ENCODE measurements at places on chromosomes 7 and 10.

- DNase-seq, result no peak
Observed at GRCh38 chr7:106022193-106022821, 59.2 kb downstream of the CDHR3 start.

DNA sequence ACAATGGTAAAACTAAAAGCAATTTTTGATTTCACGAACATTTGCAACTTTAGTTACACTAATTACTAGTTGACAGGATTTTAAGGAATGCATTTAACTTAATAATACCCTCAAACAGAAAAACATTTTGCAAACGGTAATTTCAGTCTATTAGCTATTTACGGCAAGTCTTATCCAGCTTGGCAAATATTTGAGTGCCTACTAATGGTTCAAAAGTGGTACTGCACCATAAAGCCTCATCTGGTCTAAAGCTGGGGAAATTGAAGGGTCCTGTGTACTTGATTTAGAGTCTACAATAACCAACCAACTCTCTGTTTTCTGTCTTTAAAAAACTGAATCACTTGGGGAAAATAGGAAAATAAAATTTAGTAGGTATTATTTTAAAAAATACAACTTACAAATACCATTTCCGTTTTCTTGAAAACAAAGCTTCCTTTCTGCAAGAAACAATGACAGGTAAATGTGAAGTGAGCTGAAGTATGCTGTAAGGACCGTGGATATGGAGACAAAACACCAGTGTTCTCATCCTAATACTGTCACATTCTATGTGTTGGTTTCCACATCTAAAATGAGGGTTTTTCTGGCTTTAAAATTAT, 142.3 kb downstream of the VPS50 start:
- DNase-seq, result no peak

DNA sequence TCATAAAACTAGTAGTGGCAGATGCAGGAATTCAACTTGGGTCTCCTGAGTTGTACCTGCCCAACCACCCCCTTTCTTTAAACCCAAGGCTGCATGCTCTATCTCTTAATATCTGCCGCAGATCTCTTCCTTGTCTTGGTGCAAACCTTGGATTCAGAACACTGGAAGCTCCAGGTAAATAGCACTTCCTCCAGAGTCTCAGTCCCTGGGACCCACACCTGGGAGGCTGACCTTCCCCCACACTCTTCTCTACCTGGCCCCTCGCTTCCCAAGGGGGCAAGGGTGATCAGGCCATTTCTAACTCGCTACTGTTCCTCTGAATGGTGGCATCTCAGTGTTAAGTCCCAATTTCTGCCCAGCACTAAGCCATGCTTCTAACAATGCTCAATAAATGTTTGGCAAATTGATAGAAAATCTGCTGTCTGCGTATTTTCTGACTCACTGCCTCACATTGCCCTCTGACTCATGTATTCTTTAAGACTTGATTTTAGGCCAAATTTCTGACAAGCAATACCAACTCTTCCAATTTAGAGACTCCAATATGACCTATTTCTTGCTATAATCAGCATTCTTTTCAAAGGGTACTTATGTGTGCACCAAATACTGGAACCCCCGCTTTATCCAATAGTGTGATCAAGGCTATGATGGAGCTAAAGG, 68.0 kb upstream of the PPP1R3C start:
- DNase-seq, result no peak

- DNase-seq, result no peak
Observed at GRCh38 chr10:62853710-62854109, 37.5 kb upstream of the EGR2 start.

GRCh38 chr7:26155531-26156375, 3.8 kb downstream of the NFE2L3 start:
- no peak for DNase-seq

DNA sequence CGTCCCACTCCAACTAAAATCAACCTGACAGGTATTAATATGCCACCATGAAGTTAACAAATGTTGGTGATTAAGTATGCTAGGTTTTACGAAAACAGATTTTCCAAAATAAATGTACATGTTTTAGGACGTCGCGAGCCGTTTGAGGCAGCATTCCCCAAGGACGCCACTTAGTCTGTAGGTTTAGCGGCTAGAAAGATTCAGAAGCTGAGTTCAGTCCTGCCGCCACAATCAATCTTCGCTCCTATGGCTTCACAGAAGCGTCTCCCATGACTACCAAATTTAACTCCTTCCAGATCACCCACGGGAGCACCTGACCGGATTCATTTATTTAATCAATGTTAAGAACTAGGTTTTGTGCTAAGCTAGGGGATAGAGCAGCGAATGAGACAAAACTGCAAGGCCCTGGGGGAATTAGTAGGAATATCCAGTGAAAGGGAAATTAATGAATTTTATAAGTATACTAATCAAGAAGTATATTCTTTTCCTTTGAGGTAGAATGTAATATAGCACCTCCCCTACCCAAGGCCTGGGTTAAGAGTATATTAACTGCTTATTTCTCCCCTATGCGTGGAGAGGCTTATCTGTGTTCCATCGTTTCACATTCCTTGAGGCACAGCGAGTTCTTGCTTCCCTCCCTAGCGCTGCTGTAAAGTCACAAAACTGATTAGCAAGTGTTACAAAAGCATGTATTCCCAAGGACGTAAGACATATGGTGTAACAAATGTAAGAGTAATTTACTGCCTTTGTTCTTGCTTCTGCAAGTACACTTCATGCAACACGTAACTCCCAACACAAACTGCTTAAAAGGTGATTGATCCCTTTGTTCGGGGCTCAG, 994 bp upstream of the CYP51A1 start:
- DNase-seq, result peak; percentile 3

- no peak for DNase-seq
Observed at GRCh38 chr7:43454936-43455518, 127.9 kb upstream of the STK17A start.

GRCh38 chr7:126079581-126079980, 1150.0 kb upstream of the POT1 start:
- DNase-seq, result no peak

DNA sequence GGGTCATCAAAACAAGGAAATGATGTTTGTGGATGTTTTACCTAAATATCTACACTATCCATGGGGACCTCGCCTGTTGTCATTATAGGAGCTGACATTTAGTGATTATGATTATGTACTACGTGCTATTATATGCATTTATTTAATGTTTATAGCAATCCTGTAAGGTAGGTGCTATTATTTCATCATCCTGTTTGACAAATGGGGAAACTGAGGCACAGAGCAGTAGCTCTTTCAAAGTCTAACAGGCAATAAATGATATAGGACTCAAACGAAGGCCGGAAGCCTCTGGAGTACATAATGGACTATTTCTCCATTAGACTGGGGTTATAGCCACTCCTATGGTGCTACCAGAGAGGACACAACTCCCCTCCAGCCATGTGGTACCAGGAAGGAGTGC, 60.6 kb upstream of the KDM7A start:
- no peak for DNase-seq

DNA sequence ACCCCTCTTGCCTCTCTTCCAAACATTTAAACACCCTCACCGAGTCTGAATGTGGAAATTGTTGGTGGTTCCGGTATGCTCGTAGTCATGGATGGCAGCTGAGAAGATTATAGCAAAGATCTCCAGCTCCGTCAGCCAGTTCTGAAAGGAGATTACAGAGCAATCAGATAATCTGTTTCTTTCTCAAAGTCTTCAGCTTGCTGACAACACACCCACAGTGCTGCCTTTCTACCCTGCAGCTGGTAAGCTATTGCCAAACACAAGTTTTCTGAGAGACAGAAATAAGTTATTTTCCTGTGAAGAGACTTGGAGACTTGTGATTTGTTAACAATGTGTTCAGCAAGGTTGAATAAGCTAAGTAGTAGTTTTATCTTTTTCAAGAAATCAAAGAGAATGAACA, 163.6 kb downstream of the PPP1R17 start:
- no peak for DNase-seq

DNA sequence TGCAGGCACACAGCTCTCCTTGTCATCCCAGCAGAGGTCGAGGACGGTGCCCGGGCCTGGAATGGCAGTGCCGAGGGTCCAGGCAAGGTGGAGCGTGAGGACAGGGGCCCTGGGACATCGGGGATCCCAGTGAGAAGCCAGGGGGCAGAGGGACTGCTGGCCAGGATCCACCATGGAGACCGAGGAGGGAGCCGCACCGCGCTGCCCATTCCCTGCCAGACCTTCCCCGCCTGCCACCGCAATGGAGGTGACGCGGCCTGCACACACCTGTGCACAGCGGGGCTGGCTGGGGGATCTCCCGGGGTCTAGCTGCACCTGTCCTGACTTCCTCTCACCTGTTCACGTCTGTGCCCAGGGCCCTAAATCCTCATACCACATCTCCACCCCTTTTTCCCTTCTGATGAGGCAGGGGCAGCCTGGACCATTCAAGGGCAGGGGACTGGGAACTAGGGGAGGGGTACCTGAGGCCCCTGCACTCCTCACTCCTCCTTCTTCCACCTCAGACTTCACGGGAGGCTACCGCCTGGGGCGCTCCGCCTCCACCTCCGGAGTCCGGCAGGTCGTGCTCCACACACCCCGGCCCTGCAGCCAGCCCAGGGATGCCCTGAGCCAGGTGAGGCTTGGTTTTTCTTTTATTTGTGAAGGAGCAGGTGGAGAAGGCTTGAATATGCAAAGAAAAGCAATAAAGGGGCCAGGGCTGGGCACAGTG, 6.9 kb downstream of the NYAP1 start:
- no peak for DNase-seq

- DNase-seq, result no peak
Observed at GRCh38 chr7:43444711-43445578, 138.0 kb upstream of the STK17A start.

DNA sequence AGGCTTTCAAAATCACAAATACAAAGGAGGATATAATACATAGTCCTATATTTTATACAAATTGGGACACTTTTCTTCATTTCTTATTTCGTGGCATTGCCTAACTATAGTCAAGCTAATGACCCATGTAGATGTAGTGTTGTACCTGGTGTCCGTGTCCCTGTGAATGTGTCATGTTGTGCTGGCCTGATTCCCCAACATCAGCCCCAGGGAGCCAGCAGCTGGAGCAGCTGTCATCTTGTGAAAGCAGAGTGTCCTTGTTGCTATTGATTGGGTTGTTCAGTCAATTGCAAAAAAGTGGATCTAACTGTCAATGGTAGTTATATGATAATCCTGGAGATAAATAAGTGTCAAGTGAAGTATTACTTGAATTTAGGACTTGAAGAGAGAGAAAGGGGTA, 86.3 kb downstream of the KAT6B start:
- no peak for DNase-seq

DNA sequence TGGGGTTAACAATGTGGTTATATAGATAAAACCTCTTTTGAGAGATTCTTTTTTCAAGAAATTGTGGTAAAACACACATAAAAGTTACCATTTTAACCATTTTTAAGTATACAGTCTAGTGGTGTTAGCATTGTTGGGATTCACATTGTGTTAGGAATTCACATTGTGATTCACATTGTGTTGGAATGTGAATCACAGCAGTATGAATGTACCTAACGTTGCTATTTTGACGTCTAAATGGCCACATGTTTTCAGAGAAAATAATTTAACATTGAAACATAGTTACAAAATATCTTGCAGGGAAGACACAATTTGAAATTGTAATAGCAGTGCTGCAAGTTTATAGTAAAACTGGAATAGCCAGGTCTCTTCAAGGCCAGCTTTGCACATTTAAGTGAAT, 129.0 kb downstream of the BICC1 start:
- no peak for DNase-seq

- no peak for DNase-seq
Observed at GRCh38 chr7:141944811-141945210, 2.0 kb downstream of the CLEC5A start.

- DNase-seq, result peak; percentile 22
Observed at GRCh38 chr10:101818872-101819633, 809 bp upstream of the OGA start.

GRCh38 chr10:96719200-96719599, 1.1 kb downstream of the PIK3AP1 start:
- DNase-seq, result no peak

DNA sequence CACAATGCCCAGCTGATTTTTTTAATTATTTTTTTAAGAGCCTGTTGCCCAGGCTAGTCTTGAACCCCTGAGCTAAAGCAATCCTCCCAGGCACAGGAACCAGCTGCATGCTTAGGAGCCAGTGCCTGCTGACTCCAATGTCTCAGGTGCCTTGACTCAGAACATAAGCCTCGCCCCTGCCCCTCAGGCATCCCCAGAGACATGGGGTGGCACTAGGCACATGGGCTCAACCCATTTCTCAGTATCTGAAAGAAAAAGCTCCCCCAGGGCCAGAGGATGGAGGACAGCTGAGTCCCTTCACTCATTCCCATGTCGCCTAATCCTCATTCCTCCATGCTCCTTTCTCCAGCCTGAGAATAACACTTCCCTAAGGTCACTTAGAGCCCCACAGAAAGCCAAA, 39.1 kb downstream of the KCNH2 start:
- no peak for DNase-seq

DNA sequence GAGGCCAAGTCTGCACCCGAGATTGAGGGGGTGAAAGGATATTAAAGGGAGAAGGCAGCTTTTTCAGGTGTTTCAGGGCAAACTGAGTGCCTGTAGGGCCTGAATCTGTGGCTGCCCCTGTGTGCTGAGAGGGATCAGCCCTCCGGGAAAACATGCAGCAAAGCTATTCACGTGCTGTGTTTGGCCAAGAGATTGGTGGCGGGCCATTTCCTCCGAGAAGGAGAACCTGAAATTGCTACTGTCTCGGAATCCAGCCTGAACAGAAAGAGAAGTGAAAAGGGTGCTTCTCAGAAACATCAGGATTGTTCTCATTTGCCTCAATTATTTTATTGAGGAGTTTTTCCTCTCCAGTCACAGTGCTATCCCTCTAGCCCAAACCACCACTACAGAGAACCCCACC, 16.0 kb downstream of the GIMAP5 start:
- no peak for DNase-seq

DNA sequence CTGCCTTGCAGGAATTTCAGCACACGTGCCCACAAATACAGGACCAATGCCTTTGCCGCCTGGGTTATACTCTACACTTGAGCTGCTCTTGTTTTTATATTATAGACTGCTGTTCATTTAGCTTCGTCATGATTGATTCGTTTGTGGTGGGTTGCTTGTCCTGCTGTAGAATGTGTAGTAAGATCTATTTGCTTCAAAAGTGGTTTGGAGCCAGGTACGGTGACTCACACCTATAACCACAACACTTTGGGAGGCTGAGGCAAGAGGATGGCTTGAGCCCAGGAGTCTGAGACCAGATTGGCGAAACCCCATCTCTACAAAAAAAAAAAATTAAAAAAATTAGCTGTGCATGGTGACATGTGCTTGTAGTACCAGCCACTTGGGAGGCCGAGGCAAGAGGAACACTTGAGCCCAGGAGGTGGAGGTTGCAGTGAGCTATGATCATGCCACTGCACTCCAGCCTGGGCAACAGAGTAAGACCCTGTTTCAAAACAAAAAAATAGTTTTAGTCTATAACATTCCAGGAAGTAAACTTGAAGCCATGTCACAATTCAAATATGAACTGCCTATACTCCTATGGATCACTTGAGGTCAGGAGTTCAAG, 9.0 kb upstream of the RHBDD2 start:
- DNase-seq, result no peak

- no peak for DNase-seq
Observed at GRCh38 chr10:125687507-125688185, 4.7 kb upstream of the TEX36 start.
